ENCODE measurements at places on chromosomes 2 and 18.

DNA sequence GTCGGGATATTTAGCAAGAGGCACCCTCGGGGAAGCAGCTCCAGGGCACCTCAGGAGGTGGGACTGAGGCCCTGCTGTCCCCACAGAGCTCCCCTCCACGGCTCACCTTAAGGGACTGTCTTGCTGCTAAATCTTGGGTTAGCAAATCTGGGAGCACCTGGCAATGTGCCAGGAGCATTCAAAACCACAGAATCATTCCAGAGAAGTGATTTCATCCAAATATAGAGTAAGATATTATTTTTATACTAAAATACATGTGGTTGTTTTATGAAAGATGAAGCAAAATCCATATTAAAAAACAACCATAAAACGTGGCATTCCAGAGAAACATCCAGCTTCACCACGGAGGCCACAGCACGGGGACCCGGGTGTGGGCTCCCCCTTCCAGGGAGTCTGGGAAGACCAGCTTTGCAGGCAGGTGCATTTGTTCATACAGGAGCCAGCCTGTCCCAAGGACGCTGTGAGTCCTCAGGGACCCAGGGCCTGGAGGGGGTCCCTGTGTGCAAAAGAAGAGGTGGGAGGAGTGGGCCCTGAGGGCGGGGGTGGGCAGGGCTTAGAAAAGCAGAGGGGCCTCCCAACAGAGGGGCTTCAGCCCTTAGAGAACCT lies 16.3 kb downstream of the HS1BP3 start:
- DNase-seq, result no peak

DNA sequence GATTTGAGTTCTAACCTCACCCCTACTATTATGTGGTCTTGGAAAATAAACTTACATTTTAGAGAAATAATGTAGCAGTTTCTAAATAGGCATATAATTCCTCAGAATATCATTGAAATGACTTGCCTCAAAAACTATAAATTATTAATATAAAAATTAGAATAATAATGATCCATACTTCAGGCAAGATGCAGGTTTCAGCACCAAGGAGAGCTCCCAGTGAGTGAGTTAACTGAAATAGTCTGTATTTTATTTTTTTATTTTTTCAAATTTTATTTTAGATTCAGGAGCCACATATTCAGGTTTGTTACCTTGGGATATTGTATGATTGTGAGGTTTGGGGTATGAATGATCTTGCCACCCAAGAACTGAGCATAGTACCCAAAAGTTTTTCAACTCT lies 472.2 kb upstream of the DCC start:
- DNase-seq, result no peak

- no peak for DNase-seq
These were observed 67.4 kb downstream of the TNS1 start for GRCh38 chr2:217935235-217935879.

GRCh38 chr2:156229724-156230362 lies 102.7 kb downstream of the NR4A2 start:
- no peak for DNase-seq

DNA sequence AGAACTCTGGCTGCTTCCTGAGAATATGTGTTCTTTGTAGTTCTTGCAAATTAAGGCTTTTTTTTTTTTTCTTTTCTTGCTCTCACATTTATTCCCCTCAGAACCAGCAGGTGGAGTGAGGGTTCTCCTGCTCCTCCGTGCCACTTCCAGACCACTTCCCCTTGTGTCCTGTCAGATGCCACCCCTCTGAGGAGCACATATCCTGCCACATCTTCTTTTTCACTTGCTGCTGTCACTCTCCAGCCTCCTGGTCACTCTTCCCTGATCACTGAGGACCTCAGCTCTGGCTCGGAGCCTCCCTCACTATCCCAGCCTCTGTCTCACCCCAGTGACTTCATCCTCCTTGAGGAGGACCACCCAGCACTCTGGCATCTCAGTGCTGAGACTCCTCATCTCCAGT lies 100.5 kb downstream of the TACR1 start:
- no peak for DNase-seq

GRCh38 chr2:1559589-1560175 lies 146.4 kb downstream of the TPO start:
- DNase-seq, result no peak

GRCh38 chr2:48341551-48342133 lies 188.3 kb upstream of the STON1 start:
- no peak for DNase-seq

Measured in stimulated activated CD8-positive, alpha-beta memory T cell treated with anti-CD3 and anti-CD28 coated beads, Interleukin-2, amount 100 ng/mL, for 1 hour (primary cell).